ENCODE measurements at places on chromosomes 7 and 10.

- no peak for DNase-seq
Observed at GRCh38 chr10:83929399-83929798, 209.9 kb upstream of the GHITM start.

- DNase-seq, result peak; percentile 20
Observed at GRCh38 chr7:154450451-154450850, 398.3 kb downstream of the DPP6 start.

GRCh38 chr7:2717293-2718261, 29.6 kb downstream of the AMZ1 start:
- peak; percentile 49 for DNase-seq

DNA sequence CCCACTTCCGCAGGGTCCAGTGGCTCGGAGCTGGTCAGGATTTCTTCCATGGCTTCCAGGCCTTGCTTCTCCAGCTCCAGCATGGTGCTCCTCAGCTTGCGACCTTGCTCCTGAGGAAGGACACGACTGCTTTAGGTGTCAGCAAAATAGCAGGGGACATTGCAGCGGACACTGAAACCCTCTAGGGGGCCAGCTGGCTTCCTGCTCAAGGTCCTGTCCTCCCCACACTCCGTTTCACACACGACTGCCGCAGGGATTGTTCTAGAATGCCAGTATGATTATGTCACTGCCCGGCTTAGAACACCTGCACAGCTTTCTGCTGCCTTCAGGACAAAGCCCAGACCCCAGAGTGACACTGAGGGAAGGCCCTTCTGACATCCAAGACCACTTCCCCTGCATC, 65.6 kb downstream of the SCRN1 start:
- DNase-seq, result no peak

GRCh38 chr7:137345799-137346449, 2.4 kb upstream of the PTN start:
- DNase-seq, result no peak

- DNase-seq, result no peak
Observed at GRCh38 chr7:103803631-103804030, 185.8 kb downstream of the RELN start.

GRCh38 chr10:31927884-31928548, 615 bp downstream of the ARHGAP12 start:
- DNase-seq, result peak; percentile 58

DNA sequence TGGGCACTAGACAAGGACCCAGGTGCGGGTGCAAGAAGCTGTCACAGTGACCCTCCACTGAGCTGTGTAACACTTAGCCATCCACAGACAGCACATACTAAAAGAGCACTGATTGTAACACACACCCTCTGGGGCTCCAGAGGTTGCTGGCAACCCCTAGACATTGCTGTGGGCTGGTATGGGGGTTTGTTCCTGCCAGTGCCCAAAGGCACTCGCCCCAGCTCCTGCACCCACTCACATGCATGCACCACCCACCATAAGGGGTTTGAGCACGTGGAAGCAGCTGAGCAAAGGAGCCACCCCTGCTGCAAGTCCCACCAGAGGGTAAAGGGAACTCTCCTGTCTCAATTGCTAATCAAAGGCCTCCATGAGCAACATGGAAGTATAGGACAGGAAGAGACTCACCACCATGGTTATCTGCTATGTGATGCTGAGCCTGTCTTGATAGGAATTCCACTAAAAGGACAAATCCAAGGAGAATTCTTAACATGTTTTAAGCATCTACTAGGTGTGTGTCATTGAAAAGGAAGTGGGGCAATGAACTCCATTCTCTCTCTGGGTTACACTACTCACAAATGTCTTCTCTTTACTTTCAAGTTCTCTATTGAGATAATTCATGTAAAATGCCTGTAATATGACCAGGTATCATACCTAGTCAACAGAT, 103.1 kb downstream of the GFRA1 start:
- no peak for DNase-seq

DNA sequence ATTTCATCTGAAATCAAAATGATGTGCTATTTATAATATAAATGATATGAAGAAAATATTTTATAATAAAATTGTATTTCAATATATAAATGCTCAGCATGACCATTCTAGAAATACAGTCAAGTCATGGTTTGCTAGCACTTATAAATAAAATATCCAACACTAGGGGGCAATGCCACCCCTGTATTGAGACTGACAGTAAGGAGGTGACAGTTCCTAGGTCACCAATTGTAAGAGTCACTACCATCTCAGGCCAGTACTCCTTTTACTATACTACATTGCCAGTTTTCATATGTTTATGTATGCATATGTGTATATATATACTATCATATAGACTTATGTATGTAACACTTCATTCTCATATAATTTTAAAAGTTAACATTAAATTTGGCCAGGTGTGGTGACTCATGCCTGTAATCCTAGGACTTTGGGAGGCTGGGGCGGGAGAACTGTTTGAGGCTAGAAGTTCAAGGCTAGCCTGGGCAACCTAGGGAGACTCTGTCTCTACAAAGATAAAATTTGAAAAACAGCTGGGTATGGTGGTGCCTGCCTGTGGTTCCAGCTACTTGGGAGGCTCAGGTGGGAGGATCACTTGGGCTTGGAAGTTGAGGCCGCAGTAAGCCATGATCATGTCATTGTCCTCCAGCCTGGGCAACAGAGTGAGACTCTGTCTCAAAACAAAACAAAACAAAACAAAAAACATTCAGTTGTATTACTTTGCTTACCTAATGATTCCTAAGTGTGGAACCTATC, 2.4 kb upstream of the CNOT4 start:
- no peak for DNase-seq

DNA sequence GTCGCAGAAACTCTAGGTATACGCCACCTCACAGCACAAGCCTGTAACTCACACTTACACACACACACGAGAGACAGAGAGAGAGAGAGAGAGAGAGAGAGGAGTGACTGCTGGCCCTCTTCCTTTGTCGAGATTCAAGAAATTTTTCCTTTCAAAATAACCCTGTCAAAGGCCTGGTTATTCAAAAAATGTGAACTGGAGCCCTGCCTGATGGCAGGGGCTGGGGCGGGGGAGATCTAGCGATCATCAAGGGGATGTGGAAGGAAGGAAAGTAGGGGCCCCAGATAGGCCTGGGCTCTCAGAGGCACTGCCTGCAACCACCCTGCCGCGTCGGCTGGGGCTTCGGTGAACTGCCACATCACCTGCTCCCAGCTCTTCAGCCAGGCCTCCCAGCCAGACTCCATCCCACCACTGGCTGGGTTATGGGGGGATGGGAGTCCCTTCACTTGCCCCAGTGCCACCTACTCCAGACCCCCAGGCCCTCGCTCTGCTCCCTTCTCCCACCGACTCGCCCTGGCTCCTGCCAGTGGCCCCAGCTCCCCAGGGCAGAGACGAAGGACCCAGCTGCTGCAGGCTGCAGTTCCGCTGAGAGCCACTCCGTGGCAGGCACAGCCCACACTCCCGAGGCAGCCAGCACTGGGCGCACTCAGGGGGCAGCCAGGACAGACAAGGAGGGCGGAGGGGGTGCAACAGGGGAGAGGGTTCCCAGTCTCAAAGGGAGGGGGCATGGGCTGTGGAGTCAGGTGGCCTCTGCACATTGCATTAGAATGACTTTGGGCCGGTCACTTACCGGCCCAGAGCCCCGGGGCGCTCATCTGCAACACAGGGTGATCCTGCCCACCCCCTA, 15.3 kb downstream of the KCNH2 start:
- DNase-seq, result no peak

DNA sequence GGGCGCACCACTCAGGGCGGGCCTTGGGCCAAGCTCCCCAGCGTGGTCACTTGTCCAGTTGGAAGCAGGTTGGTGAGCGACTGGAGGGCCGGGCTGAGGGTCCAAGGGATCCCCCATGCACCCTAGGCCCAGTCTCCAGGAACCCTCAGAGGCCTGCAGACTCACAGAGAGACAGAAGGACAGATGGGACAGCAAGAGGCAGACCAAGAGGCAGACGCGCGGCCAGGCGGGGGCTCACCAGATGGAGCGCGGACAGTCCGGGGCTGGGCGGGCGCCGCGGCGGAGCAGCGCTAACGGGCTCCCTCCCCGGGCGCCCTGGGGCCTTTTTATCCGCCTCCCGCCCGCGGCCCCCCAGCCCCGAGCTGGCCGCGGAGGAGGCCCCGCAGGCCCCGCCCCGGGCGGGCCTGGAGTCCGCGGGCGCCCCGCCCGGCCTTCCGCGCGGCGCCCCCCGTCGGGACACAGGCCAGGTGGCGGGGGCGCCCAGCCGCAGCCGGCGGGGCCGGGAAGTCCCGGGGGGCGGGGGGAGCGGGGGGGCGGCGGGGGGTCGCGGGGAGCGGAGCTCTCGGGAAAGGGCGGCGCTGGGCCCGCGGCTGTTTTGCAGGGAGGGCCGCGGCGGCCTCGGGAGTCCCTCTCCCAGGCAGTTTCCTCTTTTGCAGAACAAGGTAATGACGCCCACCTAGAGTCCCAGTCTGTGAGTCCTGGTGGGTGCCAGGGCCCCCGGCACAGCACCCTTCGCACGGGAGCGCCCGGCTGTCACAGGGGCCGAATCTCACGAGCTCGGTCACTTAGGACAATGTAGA, at the start of gene LOXL4:
Gene LOXL4, minus strand, starts transcription at position 301 of the 800 bp plus-strand sequence. CDS start 5,175 bp downstream, outside the sequence.
- DNase-seq, result peak; percentile 44

DNA sequence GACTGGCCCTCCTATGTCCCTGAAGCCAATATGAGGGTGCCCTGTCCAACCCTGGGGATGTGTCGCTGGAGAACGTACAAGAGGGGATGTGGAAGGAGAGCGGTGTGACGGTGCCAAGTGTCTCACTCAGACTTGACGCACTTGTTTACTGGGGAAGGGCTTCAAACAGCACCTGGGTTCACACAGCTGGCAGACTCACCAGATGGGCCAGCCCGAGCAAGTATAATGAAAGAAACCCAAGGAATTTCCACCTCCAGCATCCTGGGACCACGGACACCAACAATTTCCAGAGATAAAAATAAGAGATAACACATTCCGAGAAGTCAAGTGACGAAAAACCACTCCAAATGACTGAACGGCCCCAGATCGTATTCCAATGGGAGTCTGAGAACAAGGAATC, 5.3 kb downstream of the ATP5MF start:
- DNase-seq, result no peak

GRCh38 chr7:64907641-64908326, 4.7 kb downstream of the ZNF273 start:
- DNase-seq, result no peak
